ENCODE measurements at places on chromosomes 16 and 17.

DNA sequence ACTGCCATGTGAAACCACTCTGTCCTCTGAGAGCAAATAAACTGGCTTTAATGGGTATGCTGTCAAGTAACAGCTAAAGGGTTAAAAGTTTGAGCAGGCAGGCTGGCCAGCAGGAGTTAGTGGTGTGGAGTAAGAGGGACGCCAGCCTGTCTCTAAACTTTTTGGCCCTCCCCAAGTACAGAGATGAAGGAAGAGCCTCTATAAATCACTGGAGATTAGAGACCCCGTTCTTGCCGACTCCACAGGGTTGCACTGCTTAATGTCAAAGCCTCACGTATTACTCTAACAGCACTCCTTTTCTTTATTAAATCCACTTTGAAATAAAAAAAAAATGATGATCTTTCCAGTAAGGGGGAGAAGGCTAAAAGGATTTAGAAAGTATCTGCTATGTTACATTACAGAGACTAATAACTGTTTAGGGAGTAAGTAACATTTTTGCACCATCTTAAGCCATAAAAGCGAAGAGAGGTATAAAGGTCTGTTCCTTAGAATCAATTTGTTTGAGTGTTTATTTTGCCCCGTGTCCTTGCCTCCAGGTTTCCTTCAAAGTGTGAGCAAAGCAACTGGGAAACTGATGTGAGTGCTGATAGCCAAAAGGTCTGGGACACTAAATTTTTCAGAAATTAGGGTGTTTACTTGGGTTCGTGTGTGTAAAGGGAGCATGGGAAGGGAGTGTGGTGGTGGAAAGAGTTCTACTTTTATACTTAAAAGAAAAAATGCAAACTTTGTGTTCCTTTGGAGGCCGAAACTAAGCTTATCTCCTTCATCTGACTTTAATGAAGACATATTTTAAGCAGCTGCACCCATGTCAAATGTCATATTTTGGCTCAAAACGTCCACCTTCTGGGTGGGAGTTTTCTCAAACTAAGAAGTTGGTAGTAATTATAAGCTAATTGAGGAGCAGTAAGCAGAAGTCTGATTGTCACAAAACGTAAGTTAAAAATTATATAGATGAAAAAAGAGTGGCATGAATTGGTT, 109.9 kb upstream of the TBX2 start:
- no peak for DNase-seq

DNA sequence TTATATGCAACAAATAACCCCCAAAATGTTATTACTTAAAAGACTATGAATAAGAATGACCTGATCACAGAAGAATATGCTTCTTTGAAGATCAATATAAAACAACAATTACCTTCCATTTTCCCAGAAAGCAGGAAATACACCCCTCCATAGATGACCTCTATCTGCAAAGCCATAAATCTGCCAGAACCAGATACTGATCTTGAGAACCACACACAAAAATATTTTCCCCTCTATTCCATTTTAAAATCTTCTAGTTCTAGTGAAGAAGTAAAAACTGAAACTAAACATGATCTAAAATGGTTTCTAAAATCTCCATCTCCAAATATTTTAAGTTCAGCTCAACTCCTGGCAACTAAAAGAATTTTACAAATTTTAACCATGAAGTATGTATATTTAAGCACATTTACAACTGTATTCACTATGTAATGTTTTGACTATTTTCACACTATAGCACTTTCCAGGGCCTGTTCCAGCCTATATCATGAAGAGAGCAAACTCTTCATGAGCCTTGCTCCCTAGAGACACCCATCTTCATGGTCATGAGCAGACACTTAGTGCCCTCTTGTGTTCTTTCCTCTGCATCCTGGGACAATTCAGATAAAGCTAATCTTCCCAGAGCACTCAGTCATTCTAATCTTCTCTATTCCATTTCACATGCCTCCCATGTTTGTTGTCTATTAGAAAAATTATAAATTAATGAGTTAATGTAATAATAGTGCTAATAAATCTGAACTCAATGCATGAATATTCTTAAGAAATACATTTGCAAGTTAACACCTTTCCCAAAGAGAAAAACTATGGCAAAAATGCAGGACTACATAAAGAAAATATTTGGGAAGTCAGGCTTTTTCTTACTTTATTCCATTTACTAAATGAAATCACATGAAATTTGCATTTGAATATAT, 87.0 kb downstream of the HELZ start:
- DNase-seq = no peak

DNA sequence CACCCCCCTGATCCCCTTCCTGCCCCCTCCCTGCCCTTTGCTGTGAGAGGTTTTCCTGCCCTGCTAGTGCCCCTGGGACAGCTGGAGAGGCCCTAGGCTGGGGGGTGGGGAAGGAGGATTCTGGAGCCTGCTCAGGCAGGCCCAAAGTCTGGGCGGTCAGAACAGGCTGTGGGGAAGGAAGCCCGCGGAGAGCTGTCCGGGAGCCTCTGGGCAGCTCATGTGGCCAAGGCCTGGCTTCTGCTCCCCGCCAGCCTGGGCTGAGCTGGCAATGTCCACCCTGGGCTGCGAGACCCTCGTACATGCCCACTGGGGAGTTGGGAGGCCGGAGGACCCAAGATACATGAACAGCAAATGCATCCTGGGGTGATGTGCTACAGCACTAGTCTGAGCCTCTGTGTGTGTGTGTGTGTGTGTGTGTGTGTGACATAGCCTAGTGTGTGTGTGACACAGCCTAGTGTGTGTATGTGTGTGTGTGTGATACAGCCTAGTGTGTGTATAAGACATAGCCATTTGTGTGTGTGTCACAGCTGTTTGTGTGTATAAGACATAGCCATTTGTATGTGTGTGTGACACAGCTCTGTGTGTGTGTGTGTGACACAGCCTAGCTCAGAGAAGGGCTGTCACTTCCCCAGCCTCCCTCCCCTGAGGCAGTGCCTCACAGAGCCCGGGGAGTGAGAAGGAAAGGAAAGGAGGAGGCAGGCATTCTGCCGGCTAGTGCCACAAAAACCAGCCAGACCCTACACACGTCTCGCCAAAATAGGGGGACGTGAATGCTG, 201.4 kb upstream of the CIBAR2 start:
- DNase-seq = no peak

DNA sequence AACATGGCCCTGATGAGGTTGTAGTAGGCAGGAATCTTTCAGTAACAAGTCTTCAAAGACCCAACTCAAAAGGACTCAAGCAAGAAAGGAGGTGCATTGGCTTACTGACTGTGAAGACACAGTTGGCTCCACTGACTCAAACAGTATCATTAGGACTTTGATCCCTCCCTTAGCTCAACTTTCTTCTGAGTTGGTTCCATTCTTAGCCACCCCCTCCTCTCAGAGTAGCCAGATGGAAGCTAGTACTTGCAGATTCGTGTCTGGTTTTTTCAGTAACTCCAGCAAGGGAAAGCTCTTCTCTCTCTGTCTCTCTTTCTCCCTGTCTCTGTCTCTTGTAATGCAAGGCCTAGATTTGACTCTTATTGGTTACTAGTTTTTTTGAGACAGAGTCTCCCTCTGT, 5.0 kb upstream of the MAPK3 start:
- no peak for DNase-seq

- no peak for DNase-seq
Observed at GRCh38 chr17:80760511-80760911, 215.9 kb downstream of the RPTOR start.

DNA sequence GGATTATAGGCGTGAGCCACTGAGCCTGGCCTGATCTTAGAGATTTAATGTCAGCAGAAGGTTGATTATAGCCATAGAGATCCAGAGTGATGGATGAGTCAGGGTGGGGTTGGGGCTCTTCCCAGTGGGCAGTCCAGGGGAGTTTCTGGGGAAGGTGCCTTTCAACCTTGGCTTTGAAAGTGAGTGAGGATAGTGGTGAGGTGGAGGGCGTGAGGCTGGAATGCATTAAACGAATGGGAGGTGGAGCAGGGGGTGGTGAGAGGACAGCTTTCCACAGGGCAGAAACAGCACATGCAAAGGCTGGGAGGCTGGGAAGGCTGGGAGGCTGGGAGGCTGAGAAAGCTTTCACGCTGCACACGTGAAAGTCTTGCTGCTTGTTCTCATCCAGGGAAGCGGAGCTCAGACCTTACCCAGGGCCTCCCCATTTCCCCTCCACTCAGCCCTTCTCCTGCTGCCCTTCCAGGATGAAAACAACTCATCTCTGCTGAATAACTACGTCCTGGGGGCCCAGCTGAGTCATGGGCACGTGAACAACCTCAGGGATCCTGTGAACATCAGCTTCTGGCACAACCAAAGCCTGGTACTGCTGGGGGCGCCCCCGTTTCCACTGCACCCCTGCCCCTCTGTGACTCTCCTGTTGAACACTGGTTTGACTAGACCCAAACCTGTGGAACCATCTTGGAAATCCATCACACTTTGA, 22.3 kb downstream of the ADGRG5 start:
- no peak for DNase-seq

DNA sequence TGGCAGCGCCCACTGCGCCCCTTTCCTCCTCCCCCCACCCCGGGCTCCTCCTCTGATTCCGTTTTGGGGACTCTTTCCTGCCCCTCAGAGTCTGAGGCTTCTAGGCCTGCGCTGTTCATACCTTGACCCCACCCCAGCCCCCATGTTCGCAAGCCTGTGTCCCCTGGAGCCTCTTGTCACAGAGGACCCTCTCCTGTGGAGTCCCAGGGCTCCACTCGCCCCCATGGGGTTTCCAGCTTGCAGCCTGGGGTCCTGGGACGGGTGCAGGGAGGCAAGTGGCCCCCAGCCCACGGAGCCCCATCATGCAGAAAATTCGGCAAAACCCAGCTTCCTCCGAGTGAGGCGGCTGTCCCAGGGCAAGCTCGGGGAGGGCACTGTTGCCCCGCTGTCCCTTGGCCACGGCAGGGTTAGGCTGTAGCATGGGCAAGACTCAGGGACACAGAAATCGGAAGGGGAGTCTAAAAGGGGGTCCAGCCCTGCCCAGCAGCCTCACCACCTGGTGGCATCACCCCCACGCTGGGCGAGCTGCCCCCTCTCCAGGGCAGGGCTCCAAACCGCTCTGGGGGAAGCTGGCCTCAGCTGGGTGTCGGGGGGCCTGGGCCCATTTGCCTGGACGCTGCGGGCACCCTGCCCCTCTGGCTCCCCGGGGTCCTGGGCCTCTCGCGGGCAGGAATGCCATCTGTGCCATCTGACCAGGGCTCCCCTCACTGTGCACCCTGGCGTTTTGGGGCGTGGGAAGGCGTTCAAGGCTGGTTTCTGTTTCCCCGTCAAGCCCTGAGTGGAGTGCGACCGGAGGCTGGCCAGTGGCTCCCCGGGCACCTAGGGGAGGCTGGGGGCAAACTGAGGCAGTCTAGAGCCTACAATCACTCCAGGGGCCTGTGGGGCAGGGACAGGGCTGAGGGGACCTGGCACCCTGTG, 11.5 kb upstream of the BAHCC1 start:
- DNase-seq = no peak

DNA sequence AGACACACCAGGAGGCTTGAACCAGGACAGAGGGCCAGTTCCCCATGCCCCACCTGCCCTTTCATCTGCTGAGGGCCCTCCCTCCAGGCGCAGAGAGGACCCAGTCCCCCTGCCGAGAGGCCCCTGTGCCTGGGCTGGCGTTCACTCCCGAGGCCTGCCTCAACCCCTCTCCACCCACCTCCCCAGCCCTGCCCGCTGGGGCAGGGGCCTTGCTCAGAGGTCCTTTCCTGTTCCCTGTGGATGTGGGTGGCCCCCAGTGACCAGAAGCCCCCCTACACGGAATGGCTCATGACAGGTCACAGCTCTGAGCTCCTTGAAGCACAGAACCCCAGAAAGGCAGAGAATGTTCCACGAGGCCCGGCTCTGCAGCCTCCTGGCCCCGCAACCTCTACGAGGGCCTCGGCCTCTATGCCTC, 6.7 kb downstream of the TMC6 start:
- DNase-seq = no peak

DNA sequence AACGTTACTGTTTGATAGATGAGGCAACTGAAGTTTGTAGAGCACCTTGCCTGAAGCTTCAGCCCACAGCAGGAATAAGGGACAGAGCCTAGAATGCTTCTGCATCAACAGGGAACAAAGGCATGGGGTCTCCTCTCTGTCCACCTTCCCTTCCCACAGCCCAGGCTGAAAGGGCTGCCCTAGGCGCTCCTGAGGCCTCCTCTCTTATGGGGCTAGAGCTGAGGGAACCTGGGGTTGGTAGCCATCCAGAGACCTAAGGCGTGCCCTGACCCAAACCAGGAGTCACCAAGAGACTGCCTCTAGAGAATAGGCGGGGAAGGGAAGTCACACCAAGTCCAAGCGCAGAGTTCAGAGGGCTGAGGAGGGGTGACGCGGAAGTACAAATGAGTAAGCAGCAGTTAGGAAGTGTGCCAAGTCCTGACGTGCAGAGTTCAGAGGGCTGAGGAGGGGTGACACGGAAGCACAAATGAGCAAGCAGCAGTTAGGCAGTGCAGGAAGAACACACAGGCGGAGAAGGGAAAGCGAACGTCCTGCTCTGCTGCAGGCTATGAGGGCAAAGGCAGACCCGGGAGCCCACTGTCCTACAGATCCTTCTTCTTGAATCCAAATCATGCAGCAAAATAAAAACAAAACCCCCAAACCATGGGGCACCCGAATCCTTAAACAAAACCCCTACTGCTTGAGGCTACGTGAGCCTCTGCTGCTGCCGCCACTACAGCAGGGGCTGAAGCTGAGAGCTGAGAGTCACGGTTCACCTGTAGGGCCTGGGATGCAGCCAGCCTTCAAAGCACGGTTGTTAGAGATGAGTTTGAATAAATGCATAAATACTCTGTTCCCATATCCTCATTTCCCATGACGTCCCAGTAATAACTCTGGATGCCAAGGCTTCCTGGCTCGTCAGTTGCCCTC, 2.7 kb upstream of the SPG7 start:
- DNase-seq = peak; percentile 90

DNA sequence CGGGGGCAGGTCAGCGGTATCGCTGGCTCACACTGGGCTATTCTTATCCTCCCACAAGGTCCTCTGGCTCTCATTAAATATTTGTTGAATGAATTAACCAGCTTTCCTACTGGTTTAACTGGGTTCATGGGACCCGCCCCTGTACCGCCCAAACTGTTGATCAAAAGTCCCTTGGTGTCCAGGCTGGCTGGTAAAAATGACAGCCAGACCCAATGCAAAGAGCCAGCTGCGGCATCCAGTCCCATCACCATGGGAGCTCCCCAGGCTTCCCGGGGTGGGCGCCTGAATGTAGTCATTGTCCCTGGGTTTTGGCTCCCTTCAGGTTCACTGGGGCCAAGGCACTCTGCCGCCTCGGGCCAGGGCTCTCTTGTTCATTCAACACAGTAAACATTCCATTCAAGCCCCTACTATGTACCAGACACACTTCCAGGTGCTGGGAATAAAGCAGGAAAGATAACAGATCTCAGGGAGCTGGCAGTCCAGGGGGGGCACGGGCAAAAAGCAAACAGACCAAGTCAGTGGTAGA, 11.7 kb upstream of the ATP2C2 start:
- DNase-seq = no peak

GRCh38 chr16:4586291-4586690, 28.4 kb downstream of the UBALD1 start:
- DNase-seq = no peak

DNA sequence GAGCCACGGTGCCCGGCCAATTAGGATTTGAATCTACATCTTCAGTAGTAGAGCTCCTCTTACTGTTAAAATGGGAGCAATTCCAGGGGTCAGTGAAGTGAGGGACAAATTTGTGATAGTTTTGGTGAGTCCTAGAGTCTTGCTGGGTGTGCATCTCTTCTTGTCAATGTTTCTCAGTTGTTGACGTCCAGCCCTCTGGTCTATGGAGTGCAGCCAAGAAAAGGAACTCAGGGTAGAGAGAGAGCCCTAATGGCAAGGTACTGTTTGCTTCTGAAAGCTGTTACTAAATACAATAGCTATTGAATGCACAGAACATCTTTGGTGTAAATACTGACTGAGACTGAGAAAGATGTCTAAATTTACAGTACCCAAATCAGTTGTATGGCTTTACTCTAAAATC, 282.5 kb upstream of the SALL1 start:
- DNase-seq = no peak
